HepG2 (cell line): ENCODE measurements at places on chromosomes 11 and 22.

DNA sequence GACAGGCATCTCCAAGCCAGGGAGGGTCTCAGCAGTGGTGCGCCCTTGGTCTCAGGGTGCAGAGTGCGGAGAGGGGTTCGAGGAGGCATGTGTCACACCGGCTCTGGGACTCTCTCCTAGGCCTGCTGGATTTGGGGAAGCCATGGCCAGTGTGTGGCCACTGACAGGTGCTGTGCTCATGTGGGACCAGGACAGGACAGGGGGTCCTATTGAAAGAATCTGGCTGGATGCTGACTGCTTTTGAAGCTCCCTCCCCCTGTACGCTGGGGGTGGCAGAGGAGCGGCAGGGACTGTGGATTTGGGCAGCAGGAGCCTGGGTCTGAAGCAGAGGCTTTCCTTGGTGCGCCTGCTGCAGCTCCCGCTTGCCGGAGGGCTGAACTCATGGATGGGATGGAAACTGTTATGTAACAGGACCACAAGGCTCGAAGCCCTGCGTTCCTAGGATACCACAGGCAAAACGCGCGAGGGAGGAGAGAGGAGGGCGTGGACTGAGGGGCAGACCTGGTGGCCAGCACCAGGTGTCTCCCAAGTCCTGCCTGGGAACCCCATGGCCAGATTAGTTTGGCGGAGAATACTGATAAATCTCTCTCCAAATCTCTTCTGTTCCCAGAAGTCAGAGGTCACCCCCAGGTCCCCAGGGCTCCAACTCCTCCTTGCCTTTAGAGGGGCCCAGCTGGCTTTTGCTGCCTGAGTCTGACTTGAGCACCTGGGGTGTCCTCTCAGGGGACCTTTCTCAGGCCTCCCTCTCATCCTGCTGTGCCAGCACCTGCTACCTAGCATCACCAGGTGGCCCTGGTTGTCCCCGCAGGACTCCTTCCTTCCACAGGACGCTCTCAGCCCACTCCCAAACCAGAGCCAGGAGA lies 13.8 kb upstream of the TEF start:
- DNase-seq: peak; percentile 39

DNA sequence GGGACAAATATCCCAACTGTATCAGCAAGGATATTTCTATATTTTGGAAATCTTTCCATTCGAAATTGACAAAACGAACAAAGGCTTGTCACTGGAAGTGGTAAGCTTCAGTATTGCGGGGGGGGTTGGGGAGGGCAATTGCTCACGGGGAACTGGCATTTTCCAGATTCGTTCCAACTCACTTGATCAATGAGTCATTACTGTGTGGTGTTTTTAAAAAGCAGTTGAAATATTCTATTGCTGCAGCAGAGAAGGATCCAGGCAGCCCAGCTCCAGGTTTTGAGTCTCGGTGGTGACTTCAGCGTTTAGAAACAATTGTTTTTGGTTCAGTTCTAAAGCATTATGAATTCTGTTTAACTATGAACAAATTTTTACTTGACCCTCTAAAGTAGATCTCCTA lies 33.8 kb upstream of the FBLN1 start:
- no peak for DNase-seq

GRCh38 chr11:66346476-66347424 lies 679 bp downstream of the B4GAT1 start:
- no peak for DNase-seq

- DNase-seq: no peak
These were observed 4.0 kb downstream of the OR52K2 start for GRCh38 chr11:4453118-4453517.

- DNase-seq: no peak
These were observed 5.0 kb upstream of the OR52H1 start for GRCh38 chr11:5553343-5553742.

DNA sequence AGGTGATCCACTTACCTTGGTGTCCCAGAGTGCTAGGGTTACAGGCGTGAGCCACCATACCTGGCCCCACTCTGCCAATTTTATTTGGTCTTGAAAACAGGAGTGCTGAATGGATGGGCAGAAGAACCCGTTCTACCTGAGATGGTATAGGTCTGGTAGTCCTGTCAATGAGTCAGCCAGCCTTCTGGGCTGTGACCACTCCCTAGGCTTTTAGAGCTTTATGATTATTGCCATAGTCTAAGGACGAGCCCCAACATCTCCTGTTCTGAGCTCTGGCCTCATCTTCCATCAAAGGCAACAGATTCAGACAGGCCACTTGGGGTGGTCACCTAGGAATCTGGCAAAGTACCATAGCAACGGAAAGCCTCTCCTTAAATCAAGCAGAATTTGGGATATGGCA lies 11.5 kb downstream of the ZDHHC5 start:
- DNase-seq: no peak

DNA sequence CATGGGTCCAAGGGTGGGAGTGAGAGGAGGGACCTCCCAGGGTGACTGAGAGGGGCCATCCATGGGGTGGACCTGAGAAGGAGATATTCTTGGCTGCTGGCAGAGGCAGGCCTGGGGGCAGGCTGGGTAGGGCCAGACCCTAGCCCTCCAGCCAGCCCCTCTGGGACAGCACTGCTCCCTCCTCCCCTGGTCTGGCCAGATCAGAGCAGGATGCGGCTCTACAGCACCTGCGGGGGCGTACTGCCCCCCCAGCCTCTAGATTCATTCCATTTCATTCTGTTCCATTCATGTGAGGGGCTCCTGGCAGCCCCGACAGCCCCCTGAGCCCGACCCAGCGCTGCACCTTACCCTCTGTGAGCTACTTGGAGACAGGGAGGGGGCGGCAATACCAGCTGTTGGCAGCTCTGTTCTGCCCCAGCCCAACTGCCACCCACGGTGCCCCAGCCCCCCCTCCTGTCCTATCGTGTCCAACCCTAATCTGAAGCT lies 34.3 kb upstream of the MYRF start:
- no peak for DNase-seq

- no peak for DNase-seq
These were observed 60.5 kb downstream of the COMMD9 start for GRCh38 chr11:36228689-36229088.

GRCh38 chr11:16925561-16926065 lies 88.6 kb downstream of the PLEKHA7 start:
- peak; percentile 64 for DNase-seq

DNA sequence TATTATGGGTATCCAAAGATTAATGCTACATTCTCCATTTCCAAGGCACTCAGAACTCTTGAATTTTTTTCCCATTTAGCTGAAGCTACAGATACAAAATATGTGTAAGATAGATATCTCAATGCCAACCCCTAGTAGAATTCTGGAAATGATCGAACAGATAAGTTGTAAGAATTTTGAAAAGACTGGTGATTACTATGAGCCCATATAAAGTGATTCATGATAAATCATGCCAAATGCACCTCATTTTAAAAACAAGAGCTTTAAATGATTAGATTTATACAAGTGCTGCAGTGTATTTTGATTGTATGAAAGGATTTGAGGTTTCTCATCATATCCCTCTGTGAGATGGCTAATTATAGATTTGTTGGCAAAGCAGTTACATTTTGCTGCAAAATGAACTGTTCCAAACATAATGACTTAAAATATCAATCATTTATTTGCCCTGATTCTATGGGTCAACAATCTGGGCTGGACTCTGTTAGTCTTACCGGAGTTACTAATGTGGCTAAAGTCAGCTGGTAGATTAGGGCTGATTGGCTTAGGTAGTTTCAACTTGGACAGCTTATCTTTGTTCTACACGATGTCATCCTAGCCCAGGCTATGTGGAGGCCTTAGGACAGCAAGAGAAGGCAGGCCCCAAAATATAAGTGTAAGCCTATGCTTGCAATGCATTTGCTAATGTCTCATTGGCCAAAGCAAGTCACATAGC lies 3.4 kb downstream of the OR10V1 start:
- DNase-seq: no peak

DNA sequence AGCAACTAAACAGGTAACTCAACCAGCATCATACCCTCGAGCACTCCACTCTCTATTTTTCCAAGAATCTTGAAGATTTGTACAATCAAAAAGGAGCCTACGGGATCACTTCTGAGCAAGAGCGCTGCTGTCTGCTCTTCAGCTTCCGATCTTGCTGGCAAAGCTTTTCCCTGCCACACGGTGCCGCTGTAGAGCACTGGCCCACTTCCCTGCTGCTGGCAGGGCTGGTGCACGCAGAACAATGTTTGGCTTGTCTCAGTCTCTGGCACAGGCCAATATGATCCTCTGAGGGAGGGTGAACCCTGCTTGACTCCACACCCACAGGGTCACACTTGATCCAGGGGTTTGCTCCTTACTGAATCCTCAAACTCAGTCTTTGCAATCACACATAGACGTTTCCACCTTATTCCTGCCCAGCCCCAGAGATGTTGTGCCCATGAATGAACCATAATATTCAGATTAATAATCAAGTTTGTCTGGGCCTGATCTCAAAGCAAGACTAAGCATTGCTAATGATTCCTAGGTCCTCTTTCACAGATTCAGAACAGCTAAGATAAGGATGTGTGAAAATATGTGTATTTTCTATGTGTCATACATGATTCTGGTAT lies 536.6 kb downstream of the SOX6 start:
- DNase-seq: peak; percentile 46

GRCh38 chr11:59560290-59560701 lies 49.0 kb downstream of the OR4D9 start:
- peak; percentile 81 for DNase-seq

DNA sequence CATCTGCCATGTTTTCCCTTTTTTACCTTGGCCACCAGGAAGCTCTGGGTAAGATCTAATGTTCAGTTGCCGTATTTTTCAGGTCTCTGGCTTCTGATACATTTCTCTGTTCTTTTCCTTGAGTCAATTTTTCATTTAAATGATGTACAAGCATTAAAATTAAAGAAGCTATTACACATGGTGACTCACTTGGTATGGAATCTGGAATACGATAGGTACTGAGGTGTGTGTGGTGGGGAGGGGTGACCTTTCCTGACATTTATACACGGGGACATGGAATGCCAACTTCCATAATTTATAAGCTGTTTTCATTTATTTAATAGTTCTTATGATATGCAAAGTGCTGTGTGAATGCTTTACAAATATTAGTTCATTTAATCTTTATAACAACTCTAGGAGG lies 47.8 kb upstream of the ALX4 start:
- DNase-seq: no peak

DNA sequence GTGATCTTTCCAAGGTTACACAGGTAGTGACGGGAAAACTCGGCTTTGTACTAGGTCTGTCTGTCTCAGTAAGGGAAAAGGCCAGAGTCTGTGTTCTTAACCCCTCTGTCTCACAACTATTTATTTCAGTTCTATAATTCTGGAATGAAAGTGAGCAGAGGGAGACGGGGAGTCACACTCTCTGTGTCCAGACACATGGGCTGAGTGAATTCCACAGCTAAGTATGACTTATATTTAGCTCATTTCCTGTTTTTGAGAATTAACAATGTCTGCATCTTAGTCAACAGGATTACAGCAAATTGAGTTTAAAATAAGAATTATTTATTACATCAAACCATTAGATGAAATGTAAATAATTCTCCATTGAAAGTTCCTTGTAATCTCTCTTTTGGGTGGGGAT lies 62.5 kb upstream of the OR4B1 start:
- DNase-seq: no peak

- no peak for DNase-seq
These were observed 56.8 kb downstream of the EMSY start for GRCh38 chr11:76501526-76502202.

DNA sequence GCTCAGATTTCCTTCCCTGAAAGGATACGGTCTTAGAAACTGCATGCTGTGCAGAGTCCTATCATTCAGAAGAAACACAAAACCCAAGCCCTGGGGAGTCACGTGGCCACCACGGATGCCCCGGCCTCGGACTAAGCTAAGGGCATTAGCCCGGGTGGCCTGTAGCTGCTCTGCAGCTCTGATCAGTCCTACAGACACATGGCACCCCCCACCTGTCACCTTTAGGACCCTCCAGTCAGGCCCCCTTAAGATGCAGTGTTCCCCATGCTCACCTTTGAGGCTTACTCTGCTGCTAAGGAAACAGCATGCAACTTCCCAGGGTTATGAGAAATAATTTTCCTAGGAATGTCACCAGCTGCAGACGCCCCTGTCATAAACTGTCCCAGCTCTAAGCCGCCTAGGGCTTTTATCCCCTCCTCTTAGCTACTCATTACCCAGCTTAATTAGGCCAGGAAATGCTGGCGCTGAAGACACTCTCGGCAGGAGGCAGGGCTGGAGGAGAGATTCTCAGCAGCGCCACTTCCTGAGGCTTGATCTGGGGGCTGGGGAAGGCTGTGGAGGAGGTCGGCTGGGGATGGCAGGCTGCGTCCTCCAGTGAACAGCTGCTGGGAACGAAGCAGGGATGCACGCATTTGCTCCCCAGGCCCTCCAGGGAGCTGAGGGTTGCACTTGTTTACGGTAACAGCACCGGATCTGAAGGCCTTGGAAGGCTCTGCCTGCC lies 47.2 kb upstream of the ADA2 start:
- DNase-seq: no peak

DNA sequence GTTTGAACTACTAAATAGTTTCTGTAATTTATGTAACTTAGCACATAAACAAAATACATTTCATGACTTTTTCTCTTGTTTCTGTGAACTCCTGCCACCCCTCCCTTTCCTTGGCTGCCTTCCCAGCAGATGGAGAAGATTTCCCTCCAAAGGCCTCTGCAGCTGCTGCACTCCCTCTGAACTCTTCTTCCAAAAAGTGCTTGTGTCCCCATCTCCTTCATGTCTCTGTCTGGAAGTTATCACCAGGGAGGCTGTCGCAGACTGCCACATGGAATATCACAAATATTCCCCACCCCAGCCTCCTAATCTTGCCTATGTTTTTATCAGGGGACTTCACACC lies 1068.3 kb downstream of the OPCML start:
- no peak for DNase-seq

GRCh38 chr11:45724153-45724552 lies 58.7 kb upstream of the CHST1 start:
- DNase-seq: no peak

DNA sequence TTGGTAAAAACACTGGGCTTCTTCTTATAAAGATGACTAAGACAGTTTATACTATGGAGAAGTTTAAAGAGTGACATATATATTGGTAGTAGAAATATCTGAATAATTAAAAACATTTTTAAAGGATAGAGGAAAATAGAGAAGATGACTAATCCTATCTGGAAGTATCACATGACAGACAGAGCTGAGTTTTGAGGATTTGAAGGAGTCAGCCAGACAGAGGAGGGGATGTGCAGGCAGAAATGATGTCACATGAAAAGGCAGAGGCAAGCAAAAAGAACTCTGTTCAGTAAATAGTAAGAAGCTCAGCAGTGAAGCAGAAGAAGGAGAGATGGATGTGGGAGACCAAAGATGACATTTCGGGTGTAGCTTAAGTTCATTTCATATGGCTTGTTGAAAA lies 1.6 kb downstream of the OR10A2 start:
- DNase-seq: no peak

DNA sequence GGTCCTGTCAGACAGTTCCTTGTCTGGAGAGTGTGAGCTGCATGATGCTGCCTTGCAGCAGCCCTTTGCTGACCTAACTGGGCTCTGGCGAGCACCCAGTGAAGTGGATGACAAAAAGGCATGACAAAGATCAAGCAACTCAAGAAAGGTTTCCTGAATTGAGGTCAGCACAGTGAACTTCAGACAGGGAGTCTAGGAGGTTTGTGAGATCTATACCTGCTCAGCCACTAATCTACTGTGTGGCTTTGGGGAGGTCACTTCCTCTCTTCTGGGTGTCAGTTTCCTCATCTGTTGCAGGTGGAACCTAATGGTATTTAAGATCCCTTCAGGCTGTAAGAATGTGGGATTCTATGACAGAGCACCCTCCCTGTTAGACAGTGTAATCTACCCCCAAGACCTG lies 213.9 kb upstream of the NARS2 start:
- no peak for DNase-seq
